OCI-M1 (cell line): ENCODE measurements at places on chromosomes 2 and 18.

GRCh38 chr2:211816754-211817153 lies 721.8 kb downstream of the ERBB4 start:
- peak; percentile 13 for DNase-seq

GRCh38 chr18:3251249-3251962 lies 3.8 kb downstream of the MYL12A start:
- DNase-seq, result no peak

- DNase-seq, result no peak
These were observed 31.1 kb downstream of the SIGLEC15 start for GRCh38 chr18:45856531-45856930.

DNA sequence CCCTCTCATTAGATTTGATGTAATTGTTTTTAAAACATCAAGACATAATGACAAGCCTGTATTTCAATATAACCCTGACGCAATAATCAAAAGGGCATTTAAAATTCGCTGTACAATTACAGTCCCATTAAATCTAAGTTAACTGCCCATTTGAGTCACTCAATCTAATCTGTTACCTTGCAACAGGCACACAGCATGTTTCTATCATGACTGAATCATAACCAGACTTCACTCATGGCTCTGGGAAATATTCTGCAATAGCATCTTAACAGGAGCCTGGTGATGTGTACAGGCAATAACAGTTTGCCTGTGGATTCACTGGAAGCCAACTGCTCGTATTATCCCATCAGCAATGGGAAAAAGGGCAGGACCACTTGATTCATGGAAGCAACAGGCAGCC lies 142.3 kb upstream of the NCKAP5 start:
- DNase-seq, result no peak

- DNase-seq, result no peak
These were observed 190.7 kb downstream of the DLGAP1 start for GRCh38 chr18:4264347-4264791.

DNA sequence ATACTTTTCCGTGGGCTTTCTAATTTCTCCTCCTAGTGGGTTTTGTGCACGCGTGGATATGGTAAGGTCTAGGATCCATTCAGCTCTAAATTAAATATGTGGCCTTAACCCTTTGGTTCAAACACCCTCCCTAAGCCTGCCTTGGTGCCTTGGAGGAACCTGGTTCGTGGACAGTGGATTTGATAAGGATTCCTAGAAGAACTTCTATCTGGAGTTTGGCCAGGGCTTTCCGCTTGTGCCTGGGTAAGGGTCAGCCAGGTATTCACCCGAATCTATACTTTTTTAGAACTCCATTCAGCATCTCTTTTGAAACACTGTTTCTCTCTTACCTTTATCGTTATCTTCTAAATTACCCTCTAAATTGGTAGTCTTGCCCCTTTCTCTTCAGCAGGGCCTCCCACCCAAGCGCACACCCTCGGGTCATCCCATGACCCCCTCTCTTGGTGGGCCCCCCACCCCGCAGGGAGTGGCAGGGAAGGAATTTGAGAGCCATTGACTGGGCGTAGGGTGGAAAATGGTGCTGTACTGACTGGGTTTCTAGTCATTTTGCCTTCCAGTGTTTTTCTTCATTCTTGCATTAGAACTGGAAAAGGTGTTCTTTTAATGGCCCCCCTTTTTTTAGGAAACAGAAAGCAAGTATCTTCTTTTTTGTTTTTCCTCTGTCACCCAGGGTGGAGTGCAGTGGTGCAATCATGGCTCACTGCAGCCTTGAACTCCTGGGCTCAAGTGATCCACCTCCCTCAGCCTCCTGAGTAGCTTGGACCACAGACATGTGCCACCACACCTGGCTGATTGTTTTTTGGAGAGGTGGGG lies 1.8 kb downstream of the SOCS6 start:
- DNase-seq, result peak; percentile 40
